ENCODE measurements at places on chromosomes 11 and 22.

DNA sequence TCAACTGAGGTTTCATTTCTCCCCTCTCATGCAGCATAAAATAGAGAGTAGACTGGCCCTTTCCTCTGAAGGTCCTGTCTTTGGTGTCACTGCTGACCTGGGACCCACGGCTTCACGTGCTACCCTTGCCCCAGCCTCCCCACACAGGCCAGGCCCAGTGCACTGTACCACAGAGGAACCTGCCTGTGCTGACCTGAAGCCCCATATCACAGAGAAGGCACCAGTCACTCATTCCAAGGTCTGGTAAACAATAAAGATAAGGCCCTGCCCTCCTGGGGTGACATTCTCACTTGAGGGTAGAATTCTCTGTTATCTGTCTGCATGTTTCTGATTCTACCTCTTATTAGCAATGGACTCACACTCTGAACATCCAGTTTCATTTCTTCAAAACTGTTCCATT is 51.3 kb downstream of the RPL27A start:
- no peak for DNase-seq

- no peak for DNase-seq
Observed at GRCh38 chr22:33209930-33210784, 152.0 kb upstream of the SYN3 start.

- DNase-seq: no peak
Observed at GRCh38 chr11:60831501-60832079, 10.3 kb upstream of the CCDC86 start.

DNA sequence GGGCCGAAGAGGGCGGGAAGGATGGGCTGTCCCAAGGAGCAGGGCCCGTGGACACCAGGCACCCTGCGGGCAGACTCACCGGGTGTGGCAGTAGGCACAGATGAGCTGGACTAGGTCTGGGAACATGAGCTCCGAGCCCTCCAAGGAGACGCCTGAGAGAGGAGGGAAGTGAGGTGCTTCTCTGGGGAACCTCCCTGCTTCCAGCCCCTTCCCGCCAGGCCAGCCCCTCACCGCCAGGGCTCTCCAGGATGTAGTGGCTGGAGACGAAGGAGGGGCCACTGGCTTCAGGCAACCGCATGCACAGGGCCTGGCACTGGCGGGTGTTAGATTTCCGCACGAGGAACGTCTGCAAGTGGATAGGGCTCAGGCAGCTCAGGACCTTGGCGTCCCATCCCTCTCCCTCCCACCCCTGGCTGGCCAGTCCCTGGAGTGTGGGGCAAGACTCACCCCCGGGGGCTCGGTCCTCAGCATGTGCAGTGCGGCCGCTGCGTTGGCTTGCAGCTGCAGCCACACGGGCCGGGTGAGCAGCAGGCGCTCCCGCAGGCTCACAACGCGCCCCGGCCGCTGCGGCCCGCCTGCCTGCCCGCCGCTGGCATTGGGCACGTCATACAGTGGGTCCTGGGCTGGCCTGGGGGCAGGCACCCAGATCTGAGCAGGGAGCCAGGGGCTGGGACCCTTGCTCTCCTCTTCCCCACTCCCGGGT is 552 bp downstream of the RIN1 start:
- DNase-seq: no peak

GRCh38 chr11:101738452-101738851 is 154.6 kb upstream of the TRPC6 start:
- no peak for DNase-seq

GRCh38 chr22:47174096-47174495 is 411.6 kb downstream of the TBC1D22A start:
- no peak for DNase-seq

DNA sequence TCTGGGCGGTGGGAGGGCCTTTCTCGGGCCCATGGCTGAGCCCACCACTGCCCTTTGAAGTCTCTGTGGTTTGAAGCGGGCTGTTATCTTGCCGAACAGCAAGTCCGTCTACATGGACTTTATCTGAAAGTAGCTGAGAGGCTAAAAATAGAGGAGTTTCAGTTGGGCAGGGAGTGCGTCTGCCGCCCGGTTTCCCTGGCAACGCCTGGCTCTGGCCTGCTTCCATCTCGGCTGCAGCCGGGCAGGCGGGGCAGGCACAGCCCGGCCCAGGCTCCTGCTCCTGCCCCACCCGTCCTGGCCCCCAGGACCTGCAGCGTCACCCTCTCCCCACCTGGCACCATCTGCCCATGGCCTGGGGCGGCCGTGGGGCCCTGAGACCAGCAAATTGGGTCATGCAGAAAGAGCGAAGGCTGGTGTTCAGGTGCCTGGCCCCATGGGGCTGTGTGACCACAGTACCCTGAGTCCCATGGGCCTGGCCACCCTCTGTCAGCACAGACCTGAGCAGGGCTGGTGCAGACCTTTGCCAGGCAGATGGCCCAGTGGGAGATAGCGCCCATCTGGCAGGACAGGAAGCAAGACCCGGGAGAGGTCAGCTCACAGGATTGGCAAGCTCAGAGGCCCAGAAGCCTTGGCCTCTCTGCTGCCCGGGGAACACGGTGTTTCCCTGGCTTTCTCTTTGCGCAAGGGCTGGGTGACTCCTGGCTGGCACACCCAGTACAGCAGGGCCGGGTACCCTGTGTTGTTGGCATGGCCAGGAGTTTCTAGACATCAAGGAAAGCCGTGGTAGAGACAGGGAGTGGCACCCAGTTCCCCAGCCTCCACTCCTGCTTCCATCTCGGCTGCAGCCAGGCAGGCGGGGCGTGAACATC is 79.1 kb upstream of the KCNQ1OT1 start:
- no peak for DNase-seq

DNA sequence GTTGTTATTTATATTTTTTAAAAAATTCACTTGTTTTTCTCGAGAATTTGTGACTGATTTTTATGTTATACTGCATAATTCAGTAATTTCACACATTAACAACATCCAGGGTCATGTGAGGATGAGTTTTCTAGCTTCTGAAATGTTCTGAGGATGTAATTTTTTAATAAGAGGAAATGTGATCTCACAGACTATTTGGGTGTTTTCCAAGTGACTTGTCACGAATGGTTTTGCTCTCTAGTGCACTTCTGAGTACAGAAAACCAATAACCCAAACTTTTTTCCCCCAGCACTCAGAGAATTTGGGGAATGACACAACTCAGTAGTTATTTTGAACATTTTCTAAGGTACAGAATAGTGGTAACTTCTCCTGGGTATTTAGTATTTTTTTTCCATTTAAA is 821.1 kb upstream of the ARHGAP42 start:
- no peak for DNase-seq

GRCh38 chr11:43582863-43583462 is 97.6 kb upstream of the HSD17B12 start:
- no peak for DNase-seq

GRCh38 chr22:44071781-44072326 is 47.8 kb downstream of the PARVB start:
- no peak for DNase-seq

Measured in stimulated activated effector memory CD8-positive, alpha-beta T cell treated with anti-CD3 and anti-CD28 coated beads, Interleukin-12 subunit alpha, Interleukin-12 subunit beta, amount 100 ng/mL, for 72 hours (primary cell).